ENCODE measurements at places on chromosomes 7 and 10.

GRCh38 chr7:87129848-87130247 is 22.4 kb upstream of the DMTF1 start:
- no peak for DNase-seq

DNA sequence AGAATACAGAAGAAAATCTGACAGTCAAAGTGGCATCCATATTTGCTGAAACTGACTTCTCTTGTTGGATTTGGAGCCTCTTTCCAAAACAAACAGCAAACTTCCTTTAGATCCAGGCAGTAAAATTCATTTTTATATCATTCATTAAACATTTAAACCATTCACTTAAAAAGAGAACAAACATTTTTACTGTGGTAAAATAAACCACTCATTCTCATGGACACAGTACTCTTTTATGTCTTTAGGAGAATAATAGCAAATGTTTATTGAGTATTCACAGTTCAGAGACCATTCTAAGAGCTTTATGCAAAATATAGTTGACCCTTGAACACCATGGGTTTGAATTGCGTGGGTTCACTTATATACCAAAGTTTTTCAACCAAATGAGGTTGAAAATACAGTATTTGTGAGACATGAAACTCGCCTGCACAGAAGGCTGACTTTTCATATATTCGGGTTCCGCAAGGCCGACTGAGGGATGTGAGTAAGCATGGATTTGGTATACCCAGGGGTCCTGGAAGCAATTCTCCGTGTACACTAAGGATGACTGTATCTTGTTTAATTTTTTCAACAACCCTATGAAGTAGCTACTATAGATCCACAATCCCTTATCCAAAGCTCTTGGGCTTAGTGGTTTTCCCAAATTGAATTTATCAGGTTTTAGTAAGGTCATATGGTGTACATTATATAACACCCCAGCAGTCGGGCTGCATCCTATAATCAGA is 49.1 kb downstream of the ATXN7L1 start:
- no peak for DNase-seq

GRCh38 chr7:41641011-41641664 is 61.8 kb downstream of the INHBA start:
- no peak for DNase-seq

- DNase-seq: no peak
These were observed 166.6 kb downstream of the ARHGAP21 start for GRCh38 chr10:24556750-24557742.

DNA sequence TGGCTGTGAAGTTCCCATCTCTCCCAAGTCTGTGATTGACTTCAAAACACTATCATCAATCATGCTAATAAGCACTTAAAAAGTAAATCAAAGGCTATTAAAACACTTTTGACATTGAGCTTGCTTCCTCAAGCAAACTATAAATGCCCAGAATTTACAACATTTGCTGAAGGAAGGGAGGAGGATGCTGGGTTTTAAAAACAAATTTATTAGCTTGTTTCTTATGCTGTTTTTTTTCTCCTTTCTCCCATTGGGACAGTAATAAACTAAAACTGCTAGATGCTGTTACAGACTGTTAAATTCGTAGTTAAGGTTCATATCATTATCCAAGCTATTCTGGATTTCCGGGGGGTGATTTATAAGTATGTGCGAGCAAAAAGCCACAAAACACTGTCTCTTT is 250.5 kb downstream of the SORCS1 start:
- DNase-seq: no peak

- no peak for DNase-seq
These were observed 453.4 kb upstream of the PODXL start for GRCh38 chr7:132009778-132010177.

- peak; percentile 40 for DNase-seq
These were observed 44.2 kb upstream of the DPYSL4 start for GRCh38 chr10:132142396-132143161.

- no peak for DNase-seq
These were observed 172.5 kb upstream of the SVIL start for GRCh38 chr10:29807163-29807806.

DNA sequence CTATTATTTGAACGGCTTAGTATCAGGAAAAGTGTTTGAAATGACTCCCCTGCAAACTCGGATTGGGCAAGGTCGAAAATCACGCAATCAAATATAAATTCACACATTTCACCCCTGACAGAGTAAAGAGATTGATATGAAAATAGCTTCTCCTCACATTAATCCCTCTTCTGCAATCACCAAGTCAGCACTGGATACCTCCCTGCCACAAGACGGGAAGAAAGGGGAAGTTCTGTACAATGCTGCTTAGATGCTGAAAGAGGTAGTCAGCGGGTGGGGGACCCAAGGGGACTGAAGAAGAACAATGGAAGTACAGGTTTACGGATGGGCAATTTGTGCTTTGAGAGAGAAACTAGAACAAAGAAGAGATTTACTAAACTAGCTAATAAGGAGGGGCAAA is 72.0 kb upstream of the ANK3 start:
- DNase-seq: no peak

- no peak for DNase-seq
These were observed 847.2 kb downstream of the CCSER2 start for GRCh38 chr10:85175635-85176034.

GRCh38 chr7:143233816-143234532 is 12.1 kb downstream of the TAS2R40 start:
- no peak for DNase-seq

DNA sequence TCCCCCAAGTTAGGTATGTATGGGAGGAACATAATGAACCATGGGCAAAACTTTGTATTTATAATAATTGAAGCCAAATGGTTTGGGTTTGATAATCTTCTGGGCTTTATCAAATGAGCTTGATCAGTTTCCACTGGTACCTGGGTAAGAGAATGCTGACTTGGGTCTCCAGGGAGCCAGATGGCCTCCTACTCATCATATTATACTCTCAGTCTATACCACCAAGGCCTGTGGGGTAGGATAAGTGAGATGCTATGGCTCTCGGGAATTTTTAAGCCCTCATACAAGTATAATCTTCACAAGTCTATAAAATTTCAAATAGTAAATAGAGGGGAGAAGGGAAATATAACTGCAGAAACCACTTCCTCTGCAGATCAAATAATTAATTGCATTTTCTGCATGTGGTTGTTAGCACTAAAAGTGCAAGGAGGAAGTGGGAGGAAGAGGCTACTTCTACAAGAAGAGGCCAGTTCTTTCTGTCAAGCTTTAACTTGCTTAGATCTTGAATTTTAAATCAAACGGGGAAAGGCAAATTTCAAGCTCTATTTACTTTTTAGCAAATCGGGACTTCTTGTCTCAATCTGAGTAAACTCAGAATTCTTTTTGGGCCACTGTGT is 349.0 kb downstream of the SORCS1 start:
- no peak for DNase-seq

GRCh38 chr10:104485632-104486031 is 132.0 kb downstream of the CFAP58 start:
- DNase-seq: no peak

DNA sequence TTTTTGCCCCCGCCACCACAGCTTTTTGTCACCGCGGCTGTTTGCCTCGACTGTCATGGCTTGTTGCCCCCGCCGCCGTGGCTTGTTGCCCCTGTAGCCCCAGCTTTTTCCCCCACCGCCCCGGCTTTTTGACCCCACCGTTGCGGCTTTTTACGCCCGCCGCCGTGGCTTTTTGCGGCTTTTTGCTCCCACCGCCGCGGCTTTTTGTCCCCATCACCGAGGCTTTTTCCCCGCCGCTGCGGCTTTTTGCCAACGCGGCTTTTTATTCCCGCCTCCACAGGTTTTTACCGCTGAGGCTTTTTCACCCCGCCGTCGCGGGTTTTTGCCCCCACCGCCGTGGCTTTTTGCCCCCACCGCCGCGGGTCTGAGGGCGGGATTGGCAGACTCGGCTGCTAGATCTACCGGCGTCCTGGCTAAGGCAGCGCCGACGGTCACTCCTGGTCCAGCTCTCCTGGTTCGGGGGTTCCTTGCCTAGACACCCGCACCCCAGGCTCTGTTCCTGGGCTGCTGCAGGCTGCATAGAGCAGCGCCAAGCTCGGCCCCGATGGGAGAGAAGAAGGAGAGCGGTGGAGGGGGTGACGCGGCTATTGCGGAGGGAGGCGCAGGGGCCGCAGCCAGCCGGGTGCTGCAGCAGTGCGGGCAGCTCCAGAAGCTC is 637.7 kb downstream of the ZNF716 start:
- no peak for DNase-seq

DNA sequence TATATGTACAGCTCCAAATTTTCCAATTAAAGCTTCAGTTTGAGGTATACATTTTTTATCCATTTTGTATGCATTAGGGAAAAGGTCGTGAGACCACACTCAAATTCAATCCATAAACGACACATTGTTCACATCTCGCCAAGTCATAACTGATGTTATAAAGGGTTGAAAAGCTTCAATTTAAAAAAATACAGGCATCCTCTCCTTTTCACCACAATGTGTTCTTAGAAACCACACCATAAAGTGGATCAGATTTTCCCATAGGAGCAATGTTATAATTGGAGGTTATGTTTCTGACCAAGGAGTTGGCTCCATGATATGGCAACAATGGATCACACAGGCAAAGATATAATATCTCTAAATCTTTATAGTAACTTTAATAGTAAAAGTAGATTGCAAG is 663.6 kb downstream of the PARD3 start:
- DNase-seq: no peak

DNA sequence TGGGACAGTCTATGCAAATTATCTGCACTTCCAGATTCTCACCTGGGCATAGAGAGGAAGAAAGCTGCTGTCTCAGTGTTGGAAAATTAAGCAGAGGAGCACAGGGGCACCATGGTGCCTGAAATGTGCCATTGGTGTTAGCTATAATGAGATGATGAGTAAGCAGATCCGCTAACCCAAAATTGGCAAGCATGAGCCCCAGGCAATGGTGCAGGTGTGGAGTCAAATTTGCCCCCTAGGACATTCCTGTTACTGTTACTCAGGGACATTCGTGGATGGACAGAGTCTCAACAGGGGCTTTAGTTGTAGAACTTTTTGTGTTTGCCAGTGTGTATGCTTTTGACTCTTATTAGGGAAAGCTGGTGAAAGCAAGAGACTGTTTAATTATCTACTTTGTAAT is 385.2 kb upstream of the KLF6 start:
- no peak for DNase-seq

- no peak for DNase-seq
These were observed 7.3 kb downstream of the AKAP9 start for GRCh38 chr7:91947948-91948347.

GRCh38 chr10:118286051-118286838 is 55.9 kb downstream of the FAM204A start:
- no peak for DNase-seq

DNA sequence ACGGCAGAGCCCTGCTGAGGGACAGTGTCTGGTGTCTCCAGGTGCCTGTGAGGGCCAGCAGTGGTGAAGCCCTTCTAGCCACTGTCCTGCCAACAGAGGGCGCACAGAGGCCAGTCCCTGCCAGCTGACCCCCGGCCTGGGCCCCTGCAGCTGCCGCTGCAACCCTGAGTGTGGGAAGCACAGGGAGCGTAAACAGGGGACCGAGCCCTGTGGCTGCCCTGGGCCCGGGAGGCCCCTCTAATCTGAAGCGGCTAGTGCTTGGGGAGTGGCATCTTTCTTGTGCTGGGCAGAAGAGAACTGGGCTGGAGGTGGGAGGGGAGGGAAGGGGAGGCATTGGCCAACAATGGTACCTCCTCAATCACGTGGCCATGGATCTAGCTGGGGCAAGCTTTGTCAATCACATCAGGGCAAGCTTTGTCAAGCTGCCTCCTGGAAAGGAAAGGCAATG is 34.6 kb downstream of the TRIM8 start:
- no peak for DNase-seq

DNA sequence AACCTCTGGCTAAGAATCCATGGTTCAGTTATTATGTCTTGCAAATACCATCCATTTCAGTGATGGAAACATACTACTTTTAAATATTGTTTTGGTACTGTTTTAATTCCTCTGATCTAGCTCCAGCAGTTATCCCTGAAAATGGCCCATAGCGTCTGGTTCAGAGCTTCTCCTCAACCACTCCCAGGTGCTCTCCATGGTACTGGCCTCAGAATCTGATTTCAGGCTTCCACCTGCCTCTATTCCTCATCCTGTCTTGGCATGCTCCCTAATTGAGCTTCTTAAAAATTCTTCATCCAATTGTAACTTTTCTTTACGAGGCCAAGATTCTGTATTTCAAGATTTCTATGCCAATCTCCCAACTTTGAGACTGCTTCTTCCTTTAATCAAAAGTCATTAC is 236.3 kb downstream of the HTR7 start:
- no peak for DNase-seq

- no peak for DNase-seq
These were observed 25.0 kb downstream of the RUNDC3B start for GRCh38 chr7:87653178-87653577.

DNA sequence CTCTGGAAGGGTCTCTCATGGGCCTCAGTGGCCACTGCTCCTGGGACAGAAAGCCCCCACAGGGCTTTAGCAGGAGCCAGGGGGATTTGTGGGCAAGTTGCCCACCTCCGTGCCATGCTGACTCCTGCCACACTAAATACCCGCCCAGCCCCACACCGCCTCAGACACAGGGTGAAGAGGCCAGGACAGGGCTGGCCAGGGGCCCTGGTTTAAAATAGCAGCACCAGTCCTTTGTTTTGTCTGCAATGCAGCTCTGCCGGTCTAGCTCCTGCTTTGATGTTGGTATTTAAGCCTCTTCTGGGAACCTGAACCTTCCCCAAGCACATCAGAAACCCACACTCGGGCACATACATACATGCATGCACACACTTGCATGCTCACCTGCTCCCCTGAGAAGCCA is 14.4 kb upstream of the TNRC18 start:
- DNase-seq: no peak

DNA sequence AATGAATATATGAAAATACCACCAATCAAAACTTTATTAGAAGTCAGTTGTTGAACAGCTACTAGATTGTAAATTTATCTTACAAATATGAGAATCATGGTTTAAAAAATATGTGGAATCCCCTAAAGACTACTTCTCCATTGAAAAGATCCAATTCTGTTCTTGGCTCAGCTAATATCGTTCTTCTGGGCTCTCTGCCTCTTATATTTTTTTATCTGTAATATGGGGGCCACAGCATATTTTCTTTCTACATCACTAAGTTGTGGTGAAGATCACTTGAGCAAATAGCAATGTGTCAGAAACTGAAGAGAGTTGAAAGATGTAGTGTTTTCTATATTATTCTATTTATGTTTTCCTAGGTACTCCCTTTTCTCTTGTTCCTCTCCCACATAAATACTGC is 198.1 kb downstream of the FZD1 start:
- no peak for DNase-seq

GRCh38 chr7:19143881-19144574 is 1.2 kb downstream of the FERD3L start:
- DNase-seq: no peak

GRCh38 chr7:155874010-155874409 is 61.7 kb upstream of the SHH start:
- DNase-seq: no peak

GRCh38 chr7:16089191-16089590 is 332.1 kb downstream of the CRPPA start:
- no peak for DNase-seq

- DNase-seq: no peak
These were observed 142.0 kb downstream of the HDAC9 start for GRCh38 chr7:18637516-18637915.

DNA sequence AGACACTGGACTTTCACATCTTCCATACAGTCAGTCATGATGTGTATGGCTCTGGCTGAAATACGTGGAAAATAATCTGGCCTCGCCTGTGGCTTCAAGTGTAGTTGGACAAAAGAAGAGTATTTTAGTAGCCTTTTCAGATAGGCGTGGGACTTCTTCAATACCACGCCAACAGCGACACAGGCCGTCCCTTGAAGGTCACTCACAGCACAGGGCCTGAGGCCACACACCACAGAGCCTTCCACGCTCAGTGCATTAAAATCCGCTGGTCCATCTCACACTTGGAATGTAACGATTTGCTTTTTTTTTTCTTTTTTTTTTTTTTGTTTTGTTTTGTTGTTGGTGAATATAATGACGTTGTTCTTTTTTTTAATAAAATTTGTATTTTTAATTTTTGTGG is 51.8 kb upstream of the SUN1 start:
- no peak for DNase-seq
